ENCODE measurements at places on chromosomes 7 and 10. TPM values are rescaled to one million over a fixed set of nuclear protein-coding genes. Genes with fewer than 3 reads are reported as not detected.

FAM221A gene
- 13.3 TPM for total RNA-seq

- no peak for DNase-seq
These were observed 42.6 kb downstream of the OTUD1 start for GRCh38 chr10:23481363-23481961.

CPA2 gene
- not detected for total RNA-seq

CRHR2 gene
- not detected for total RNA-seq

DNA sequence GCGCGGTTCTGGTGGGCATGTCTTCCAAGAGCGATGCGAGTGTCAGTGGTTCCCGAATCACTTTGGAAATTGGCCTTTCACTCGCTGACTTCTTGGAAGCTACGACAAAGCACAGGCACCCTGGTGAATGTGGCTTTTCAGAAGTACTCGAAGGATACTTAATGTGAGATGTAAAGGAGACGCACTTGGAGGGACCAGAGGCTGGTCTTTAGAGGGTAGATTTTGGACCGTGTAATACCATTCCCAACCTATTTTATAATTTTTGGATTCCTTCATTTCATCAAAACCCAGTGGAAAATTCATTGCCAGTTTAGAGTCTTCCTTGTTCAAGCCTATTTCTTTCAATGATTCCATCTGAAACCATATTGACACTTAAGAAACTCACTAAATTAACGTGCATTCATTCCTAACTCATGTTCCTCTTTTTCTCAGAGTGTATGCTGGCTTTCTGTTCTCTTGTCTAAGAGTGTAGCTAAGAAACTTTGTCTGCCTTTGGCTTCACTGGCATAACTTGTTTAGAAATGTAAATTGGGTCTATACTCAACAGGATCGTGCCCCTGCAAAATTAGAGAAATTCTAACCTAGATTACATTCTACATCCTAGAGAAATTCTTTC is 645 bp upstream of the COPG2 start:
- DNase-seq, result no peak

Measured in transverse colon (tissue), 4 donors.